ENCODE measurements at places on chromosomes 2 and 18.

DNA sequence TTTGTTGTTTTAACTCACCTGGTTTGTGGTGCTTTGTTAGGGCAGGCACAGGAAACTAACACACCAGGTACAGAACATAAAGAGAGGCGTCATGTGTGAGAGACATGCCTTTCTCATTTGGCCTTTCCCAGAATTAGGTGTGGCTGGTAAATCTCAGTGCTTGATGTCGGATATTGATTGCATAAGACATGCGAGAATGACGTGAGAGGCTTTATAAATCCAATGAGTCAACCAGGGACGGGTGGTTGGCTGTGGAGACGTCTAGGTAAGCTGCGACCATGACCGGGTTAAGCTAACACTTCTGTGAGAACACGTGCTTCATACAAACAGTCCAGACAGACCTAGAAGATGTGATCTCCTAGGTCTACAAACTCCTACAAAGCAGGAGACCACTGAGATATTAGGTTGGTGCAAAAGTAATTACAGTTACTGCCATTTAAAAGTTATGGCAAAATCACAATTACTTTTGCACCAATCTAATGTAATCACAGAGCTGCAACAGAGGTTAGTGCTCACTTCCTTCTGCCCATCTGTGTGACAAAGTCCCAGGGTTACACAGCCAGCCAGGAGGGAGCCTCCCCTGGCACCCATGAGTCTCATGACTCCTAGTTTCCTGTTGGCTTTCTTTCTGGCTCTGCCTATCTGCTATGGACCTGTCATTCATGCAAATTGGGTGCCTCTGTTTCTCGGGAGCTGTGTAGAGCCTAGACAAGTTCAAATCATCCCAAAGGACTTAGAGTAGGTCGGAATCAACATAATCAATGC lies 98.9 kb upstream of the ATP8B1 start:
- DNase-seq, result no peak

GRCh38 chr2:231707625-231707926 lies 749 bp upstream of the PTMA start:
- DNase-seq, result no peak

GRCh38 chr2:320561-320960 lies 32.7 kb upstream of the ALKAL2 start:
- no peak for DNase-seq

GRCh38 chr18:78739882-78740677 lies 239.5 kb upstream of the SALL3 start:
- no peak for DNase-seq

- no peak for DNase-seq
Observed at GRCh38 chr2:83578405-83578804, 880.7 kb downstream of the SUCLG1 start.

GRCh38 chr2:156511122-156511521 lies 74.9 kb downstream of the GPD2 start:
- no peak for DNase-seq

DNA sequence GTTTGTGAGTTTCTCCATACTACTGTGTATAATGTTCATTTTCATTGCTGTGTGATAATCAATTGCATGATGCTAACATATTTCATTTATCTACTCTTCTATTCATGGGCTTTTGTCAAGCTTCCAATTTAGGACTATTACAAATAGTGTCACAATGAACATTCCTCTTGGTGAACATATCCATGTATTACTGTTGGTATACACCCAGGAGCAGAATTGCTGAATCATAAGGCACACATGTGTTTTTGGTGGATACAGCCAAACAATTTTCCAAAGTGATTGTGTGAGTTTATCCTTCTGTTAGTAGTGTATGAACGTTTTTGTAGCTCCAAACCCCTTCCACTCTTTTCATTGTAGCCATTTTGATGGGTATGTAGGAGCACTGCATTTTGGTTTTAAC lies 101.6 kb upstream of the COPS8 start:
- DNase-seq, result no peak

DNA sequence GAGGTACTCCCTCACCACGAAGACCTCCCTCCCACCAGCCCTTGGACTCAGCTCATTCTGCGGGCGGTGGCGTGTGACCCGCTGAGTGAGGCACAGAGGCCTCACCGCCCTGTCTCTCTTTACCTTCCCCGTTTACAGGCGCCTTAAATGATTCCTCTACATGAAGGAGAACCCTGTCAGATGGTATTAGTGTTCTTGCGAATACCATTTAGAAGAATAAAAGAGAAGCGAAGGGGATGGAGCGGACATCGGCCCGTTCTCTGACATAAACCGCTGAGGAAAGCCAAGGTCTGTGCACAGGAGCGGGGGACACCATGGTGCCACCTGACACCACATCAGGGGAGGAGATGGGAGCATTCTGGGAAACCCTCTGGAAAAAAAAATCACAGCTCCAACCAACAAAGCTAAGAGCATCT lies 179.8 kb downstream of the HDAC4 start:
- DNase-seq, result no peak

DNA sequence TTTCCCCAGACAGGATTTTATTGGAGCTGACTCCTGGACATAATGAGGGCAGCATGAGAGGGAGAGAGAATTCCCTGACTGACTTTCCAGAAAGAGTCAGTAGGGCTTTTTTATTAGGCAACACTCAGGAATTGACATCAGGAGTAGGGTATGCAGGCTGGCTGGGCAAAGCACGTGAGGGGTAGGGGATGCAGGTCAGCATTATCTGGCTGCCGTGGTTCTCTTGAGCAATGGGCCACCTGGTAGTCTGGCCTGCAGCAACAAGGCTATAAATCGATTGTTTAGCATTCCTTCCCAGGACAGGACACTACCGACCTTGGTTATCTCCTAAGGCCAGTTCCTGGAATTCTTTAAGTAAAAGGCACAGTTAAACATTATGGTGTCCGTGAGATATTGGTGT lies 160.8 kb upstream of the AGAP1 start:
- no peak for DNase-seq

DNA sequence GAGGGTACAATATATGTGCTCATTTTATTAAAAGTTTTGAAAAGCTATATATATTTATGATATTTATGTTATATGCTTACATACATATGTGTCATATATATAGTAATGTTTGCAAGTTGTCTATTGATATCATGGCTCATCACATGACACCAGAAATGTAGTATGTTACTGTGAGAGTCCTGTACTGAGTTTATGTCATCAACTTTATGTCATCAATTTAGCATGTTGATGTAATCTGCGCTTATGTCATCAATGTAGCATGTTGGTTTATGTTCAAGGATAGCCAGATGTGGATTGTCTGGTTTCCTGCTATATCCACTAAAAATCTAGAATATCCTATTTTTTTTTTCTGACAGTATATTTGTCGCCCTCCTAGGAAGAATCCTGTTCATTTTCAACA lies 77.4 kb downstream of the APLF start:
- DNase-seq, result no peak

DNA sequence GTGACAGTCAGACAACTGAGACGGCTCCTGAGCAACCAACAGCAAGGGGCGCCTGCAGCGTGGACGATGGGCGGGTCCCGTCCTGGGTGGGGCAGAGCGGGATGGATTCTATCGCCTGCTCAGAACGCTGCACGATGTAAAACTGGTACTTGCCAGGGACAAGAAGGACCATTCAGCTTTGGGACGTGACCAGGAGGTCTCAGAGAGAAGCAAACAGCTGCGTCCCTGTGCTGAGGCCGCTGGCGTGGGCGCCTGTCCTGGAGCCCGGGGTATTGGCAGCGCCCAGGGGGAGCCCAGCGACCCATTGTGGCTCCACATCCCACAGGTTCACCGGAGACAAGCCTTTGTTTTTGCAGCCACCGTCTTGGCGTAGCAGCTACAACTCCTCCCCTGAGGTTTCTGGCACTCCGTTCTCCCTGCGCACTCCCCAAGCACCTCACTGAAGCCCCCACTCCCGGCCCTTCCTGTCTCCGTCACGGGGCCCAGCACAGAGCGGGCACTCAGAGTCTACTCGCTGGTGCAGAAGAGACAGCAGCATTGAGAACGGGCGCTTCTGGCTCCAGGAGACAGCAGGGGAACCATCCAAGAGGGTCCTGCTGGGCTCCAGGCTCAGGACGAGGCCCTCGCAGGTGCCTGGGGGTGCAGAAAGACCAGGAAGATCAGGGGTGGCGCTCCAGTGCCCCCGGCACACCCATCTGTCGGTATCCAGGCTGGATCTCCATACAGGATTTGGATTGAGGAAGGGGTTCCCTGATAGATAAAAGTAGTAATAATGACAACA lies 22.1 kb upstream of the KCNG2 start:
- DNase-seq, result no peak

DNA sequence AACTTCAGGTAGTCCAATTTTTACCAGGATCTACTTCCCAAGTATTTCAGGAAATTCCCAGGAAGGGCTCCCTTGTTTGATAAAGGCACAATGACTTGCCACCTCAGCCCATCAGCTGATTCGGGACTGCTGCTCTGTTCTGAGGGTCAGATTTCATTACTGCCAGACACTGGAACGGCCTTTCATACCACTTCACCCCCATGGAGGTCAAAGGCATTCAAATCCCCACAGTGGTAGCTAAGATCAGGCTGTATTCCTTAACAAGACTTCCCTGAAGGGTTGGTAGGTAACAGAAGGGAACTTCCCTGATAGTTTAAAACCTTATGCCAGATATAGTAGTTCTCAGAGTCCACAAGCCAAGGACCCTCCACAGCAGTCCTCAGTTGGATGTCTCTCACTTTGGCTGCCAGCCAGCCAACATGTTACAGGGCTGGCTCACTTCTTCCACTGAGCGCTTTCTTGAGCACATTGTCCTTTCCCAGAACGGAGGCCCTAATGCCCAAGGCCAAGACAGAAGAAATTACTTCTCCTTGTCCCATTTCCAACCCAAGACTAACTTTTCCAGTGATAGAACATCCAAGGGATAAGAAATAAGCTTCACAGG lies 40.0 kb upstream of the GLS start:
- no peak for DNase-seq

DNA sequence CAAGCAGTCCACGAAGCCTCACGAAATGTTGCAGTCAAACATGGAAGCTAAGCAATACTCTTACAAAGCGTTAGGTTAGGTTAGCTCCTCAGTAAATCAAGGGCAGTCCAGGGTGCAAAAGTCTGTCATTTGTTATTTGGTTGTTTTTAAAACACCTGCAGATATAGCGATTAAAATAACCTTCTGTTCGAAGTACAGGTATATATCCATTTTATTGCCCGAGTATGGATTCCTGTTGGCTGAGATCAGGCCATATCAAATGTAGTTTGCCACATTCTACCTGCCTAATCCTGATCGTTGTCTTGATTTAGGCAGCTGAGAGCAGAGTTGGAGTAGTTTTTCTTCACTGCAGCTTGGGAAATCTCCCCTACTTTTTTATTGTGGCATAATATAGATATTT lies 99.5 kb upstream of the EPB41L3 start:
- DNase-seq, result no peak

GRCh38 chr2:239894276-239894675 lies 130.9 kb downstream of the NDUFA10 start:
- DNase-seq, result no peak

DNA sequence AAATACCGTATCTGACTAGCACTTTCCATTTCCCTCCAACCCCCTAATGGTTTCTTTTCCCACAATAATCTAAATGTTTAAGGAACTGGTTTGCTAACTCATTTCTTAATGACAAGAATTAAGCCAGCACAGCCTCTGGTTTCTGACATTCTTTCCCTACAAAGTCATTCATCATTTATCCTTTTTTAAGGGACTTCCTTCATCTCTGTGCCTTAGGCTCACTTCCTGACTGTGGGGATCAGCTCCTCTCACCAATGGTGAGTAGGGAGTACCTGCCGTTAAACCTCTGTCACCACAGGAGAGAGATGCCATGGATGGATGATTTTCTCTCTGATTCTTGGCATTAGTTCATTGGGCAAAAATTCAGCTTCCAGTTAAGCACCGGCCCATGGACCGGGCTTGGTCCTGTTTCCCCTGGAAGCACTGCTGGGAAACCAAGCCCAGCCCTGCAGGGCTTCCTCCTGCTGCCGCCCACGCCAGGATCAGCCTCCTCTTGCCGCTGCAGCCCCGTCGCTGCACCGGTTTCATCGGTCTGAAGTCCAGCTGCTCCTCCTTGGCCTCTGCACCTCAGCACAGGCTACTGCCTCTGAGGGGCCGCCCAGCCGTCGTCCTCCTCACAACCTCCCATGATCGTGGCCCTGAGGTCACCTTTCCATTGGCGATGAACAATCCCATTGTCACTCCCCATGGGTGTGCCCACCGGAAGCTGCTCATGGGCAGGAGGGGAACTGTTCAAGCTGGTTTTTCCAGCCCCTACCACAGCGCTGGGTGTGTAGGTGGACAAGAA lies 64.0 kb upstream of the ZNF516 start:
- DNase-seq, result no peak

DNA sequence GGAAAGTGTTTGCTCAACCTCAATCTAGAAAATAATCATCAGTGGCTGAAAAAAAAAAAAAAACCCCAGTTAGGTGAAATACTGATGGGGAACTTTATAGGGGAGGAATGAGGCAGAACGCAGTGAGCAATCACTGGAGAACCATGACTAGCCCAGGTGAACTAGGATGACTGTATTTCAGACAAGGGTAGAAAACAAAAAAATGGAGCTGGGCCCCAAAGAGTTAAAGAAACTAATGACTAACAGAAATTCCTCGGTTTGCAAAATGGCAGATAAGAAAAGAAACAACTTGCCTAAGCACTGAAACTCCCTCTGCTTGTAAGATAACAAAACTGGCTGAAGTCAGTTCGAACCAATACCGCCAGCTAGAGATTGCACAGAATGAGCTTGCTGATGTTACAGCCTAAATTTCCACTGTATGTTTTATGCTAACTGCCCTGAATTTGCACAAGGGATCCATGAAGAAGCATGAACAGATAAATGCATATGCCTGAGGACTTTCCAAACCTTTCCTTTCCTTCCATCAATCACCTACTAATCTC lies 245.9 kb downstream of the METTL4 start:
- DNase-seq, result no peak

- DNase-seq, result no peak
Observed at GRCh38 chr18:41022484-41022883, 932.5 kb upstream of the PIK3C3 start.

- no peak for DNase-seq
Observed at GRCh38 chr18:12257996-12258718, 4.0 kb downstream of the CIDEA start.

DNA sequence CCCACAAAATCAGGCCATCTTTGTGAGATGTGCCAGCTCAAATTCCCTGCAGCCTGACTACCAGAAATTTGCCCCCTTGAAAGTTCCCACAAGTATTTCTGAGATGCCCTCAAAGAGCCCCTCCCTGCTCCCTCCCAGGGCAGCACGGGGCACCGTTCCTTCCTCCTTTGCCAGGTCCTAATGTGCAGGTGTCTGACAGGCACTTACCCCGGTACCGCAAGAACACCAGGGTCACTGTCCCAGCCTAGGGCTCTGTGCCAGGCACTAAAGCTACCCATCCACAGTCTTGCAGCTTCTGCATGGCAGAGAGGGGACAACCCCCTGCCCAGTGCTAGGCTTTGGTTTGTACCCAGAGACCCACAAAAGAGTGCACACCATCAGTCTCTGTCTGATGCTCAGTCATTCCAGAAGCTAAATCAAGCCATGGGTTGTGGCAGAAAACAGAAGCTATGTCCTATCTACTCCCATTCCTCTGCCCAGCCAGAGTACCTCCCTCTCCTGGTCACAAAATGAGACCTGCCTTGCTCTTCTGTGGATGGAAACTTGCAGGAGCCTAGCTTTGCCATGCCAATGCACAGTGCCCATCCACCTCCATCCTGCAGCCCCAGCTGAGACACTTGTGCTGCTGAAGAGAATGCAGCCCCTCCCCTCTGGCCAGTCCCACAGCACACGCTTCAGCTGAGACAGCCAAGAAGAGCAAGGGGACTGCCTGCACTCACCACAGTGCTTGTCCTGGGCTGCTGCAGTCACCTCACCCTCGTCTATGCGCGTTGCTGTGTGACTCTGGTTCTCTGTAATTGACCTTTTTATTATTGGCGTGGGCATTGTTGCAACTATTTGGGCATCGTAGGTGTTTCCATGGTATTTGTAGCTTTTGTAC lies 48.7 kb downstream of the INPP5D start:
- no peak for DNase-seq

Data from NCI-H187 (cell line).